ENCODE measurements at places on chromosomes 5 and 9.

- no peak for DNase-seq
Measured at GRCh38 chr5:8253376-8253775, 384.4 kb downstream of the MTRR start.

- no peak for DNase-seq
Measured at GRCh38 chr5:16548115-16548514, 68.7 kb downstream of the RETREG1 start.

GRCh38 chr9:131656356-131657036, 83.4 kb downstream of the RAPGEF1 start:
- DNase-seq = peak; percentile 10

DNA sequence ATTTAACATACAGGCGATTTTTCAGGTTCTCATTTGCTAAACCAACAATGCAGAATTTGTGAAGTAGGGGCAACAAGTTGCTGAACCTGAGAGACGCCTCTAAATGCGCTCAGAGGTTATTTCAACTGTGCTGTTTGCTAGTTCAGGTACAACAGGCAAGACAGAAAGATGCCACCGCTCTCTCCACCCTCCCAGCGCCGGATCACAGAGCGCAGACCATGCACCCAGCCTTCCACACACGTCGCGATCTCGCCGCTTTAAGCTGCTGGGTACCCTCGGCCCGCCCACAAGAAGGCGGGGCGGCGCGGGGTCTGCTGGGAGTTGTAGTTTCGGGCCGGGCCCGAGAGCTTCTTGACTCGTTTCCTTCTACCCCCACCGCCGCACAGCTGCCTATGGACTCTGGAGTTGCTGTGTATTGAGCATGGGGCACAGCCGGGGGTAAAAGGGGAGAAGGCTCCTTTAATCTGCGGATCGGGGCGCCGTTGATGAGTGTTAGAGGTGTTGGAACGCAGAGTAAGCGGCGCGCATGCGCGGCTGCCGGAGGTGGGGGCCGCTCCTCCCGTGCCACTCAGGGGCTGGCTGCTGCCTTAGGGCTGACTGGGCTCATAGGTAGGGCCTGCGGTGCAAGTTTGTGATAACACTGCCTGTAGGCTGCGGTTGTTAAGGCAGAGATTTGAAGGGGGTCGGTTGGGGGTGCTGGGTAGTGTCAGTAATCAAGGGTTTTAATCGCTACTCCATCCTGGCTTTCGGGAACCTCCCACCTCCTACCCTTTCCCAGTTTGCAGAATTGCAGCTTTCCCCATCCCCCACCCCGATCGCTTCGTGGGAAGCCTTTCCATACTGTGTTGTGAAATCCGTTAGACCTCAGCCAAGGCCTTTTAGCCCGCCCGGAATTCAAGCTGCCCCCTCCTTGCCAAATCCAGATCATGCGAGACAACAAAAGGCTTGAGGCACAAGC, 40.3 kb upstream of the ABCA1 start:
- peak; percentile 92 for DNase-seq

GRCh38 chr9:120877276-120878034, 467 bp upstream of the PHF19 start:
- DNase-seq = peak; percentile 86

DNA sequence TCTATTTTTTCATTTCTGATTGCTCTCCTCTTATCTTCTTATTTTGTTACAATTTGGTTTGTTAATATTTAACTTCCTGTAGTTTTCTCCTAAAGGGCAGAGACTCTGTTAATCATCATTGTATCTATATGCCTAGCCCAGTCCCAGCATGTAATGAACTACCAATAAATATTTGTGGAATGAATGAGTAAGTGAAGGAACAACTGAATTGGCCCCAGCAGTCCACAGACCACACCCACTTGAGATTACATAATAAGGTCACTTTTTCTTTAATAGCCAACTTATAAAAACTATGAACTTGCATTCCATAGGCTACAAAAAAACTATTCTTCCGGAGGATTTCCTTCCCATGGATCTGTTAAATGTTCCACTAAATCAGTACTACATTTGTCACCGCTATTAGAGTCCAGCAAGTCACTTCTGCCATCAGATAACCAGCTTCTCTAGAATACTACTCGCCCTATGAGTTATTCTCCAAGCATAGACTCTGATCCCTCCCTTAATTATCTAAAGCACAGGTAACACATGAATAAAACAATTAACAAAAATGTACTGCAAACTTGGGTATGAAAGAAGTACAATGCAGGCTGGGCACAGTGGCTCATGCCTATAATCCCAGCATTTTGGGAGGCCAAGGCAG, 27.5 kb upstream of the TNPO1 start:
- no peak for DNase-seq

DNA sequence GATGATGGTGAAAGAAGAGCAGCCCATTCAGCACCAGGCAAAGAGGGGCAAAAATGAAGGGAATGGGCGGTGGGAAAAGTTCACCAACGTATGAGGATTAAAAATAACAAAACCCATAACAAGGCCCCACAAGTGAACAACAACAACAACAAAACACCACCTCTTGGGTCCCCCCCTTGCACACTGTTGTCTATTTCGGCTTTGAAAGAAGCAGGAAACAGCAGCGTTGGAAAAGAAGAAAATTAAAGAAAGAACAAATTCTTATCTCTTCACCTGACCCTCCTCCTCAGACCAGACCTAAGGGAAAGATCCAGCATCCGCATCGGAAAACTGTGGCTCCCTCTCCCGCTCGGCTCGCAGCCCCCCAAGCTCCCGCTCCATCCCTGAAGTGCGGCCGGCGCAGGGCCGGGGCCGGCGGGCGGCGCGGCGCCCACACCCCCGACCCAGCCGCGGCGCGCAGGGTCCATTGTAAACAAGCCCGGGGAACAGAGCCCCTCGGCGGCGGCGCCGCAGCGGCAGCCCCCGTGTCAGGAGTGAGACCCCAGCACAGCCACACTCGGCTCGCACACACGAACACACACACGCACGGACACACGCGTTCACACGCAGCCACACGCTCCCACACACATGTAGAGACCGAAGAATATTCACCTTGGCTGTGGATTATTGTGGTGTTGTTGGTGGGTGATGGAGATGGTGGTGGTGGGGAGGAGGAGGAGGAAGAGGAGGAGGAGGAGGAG, 535 bp downstream of the RFX3 start:
- peak; percentile 43 for DNase-seq

DNA sequence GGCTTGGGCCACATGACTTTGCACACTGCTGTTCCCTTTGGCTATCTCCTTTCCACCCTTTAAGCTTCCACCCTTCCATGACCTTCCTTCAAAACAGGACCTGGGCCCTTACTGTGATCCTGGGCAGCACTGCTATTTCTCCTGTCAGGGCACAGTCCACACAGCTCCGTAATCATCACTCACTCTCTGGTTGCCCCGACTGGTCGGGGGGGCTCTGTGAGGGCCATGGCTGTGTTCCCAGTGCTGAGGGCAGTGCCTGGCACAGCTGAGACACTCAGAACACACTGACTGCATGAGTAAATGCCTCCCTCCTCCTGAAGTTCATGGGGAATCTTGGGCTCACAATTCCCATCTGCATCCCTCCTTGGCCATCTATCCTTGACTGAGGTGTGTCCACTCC, 12.2 kb downstream of the TRAF1 start:
- DNase-seq = no peak

GRCh38 chr9:132645711-132646110, 24.1 kb downstream of the DDX31 start:
- no peak for DNase-seq

DNA sequence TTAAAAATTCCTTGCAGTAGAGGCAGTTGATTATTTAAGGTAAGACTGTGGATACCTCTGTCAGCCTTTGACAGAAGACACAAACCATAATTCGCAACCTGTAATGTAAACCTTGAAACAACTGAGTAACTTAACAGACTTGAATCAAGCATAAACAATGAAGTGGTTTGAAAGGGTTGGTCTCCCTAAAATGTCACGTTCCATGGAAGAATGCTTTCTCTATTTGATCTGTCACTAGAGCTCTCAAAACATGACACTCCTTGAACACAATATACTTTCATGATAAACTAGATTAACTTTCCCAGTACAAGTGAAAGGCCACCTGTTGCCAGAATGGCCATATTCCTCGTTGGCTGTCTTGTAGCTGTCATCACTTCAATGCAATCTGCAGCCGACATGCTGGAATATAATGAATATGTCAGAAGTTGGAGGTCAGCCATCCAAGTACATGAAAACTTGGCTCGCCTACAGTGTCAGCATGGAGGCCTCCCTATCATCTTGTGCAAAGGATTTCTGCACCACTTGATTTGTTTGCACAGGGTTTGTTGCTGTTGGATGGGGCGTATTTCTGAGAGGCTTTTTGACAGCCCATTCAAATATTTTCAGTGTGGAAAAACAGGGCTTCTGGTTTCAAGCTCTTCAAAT, 228.0 kb downstream of the TLE4 start:
- no peak for DNase-seq

DNA sequence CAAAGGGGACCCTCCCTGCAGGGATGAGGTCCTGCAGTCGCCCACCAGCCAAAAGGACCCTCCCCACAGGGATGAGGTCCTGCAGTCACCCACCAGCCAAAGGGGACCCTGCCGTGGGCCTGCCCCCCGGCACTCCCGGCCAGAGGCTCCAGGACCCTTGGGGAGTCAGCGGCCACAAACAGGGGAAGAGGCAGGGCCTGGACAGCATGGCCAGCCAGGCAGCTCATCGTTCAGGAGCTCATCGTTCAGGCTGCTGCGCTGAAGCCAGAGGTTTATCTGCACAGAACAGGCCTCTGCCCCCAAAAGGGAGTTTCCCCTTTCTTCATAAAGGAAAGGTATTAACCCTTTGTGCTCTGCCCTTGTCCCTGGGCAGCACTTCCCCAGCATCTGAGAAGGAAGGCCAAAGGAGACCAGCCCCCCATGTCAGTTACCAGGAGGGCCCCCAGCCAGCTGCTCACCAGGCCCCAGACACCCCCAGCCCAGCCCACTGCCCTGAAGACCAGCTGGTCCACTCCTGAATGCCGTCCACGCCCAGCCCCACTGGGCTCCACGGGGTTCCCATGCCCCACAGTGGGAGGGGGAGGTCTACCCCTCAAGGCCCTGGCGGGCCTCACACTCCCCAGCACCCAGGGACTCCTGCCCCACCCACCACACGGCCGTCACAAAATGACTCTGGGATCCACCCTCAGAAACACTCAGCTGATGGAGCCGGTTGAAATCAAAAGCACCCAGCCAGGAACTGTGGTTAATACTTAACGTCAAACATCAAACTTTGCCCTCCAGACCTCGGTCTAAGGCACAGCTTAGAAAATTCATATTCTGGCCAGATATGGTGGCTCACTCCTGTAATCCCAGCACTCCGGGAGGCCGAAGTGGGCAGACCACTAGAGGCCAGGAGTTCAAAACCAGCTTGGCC, 6.3 kb downstream of the SLC12A7 start:
- peak; percentile 90 for DNase-seq

- DNase-seq = peak; percentile 12
Measured at GRCh38 chr5:169667896-169668674, 31.0 kb downstream of the DOCK2 start.

- no peak for DNase-seq
Measured at GRCh38 chr9:112863214-112863613, 27.5 kb downstream of the SLC46A2 start.

GRCh38 chr5:98540056-98540455, 233.4 kb upstream of the RGMB start:
- DNase-seq = no peak

DNA sequence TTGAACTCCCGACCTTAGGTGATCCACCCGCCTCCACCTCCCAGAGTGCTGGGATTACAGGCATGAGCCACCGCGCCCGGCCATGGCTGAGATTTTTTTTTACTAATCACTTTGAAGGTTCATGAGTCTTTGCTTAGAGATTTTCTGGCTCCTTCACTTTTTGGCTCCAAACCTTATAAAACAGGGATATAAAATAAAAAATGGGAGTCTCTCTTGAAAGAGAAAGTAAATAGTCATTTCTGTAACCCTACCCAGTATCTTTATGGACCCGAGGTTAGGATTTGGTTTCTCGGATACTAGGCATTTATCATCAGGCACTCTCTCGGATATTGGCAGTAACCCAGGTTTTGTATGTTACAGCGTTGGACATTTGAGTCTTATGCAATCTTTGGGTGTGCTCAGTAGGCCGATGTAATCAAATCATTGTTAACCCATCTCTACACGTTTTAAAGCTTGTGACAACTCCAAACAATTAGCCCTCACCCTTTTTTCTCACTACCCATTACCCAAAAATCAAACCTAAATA, 25.3 kb downstream of the STXBP1 start:
- DNase-seq = no peak

DNA sequence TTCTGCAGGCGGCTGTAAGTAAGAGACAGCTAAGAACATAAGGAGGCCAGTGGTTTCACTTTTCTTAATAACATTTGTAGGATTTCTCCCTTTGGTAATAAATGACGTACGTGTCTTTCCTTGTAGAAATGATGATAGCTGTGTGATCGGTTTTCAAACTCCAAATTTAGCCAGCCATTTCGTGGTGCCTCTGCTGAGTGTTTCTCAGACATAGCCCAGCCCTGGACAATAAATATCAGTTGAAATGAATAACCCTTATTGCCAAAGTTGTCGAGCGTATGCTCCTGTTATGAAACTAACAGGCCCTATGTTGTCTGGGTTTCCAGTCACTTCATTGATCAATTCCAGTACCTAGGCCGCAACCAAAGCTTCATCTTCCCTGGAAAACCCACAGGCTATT, 75.0 kb upstream of the MSX2 start:
- DNase-seq = no peak

GRCh38 chr9:90966480-90967144, 165.0 kb downstream of the SYK start:
- DNase-seq = no peak

- DNase-seq = no peak
Measured at GRCh38 chr5:163363389-163363788, 74.0 kb upstream of the CCNG1 start.

GRCh38 chr9:91736311-91736710, 213.7 kb downstream of the ROR2 start:
- DNase-seq = no peak

DNA sequence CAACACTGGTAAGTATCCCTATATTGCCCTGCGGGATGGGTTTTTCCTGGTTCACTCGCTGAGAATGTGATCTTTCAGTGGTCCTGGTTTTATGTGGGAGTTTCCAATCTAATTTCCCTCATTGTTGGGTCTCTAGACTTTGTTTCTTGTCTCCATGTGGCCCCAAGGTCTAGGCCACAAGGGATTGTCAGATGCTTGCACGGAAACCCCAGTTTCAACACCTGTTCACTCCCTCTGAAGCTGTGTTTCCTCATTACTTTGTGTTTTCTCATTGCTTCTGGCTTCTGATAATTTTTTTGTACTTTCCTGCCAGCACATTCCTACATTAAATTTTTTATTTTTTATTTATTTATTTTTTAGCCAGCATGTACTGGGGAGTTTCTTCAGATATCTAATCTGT, 191.5 kb downstream of the TTLL11 start:
- DNase-seq = no peak

DNA sequence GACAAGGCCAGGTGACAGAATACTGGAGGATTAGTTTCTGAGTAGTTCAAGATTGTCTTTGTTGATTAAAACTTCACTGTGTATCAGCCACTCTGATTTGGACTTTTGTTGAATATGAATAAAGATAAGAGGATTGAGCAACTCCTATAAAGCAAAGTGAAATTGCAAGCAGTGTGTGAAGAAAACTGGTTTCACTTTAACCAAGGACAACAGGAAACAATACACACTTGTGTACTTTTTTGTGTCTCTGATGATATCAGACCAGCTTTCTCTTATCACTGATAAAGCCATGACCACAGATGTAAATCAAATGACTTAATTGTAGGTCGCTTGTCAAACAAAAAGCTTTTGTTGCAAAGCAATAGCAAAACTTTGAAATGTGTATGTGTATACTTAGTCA, 268.6 kb downstream of the FER start:
- DNase-seq = no peak
